ENCODE measurements at places on chromosomes 2 and 18. TPM values are rescaled to one million over a fixed set of nuclear protein-coding genes. Genes with fewer than 3 reads are reported as not detected.

- no peak overlapping the region for H3K4me3 ChIP-seq
- peaks cover 3% of the 10 kb centered on the region for H3K4me1 ChIP-seq
- DNase-seq: no peak
- peaks cover 18% of the 10 kb centered on the region for H3K36me3 ChIP-seq
Measured at GRCh38 chr18:12960853-12961397, 13.1 kb downstream of the SEH1L start.

DNA sequence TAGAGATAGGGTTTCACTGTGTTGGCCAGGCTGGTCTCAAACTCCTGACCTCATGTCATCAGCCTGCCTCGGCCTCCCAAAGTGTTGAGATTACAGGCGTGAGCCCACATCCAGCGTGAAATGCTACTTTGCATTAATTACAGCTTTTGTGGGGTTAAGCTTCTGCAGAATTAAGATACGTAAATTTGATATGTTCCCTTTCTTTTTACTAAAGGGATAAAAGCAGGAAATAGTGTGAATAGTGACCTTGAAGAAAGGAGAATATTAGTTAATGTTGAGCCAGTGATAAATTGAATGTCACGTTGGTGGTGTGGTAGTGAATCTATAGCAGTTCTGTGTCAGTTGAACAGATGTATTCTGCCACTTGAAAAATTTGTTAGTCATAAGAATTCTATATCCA, 16.9 kb downstream of the SMCHD1 start:
- no peak overlapping the region for H3K4me3 ChIP-seq
- H3K4me1 ChIP-seq: no peaks in the 10 kb centered on the region
- H3K27ac ChIP-seq: no peak overlapping the region
- no peaks in the 10 kb centered on the region for H3K27me3 ChIP-seq
- DNase-seq: no peak
- peaks cover 26% of the 10 kb centered on the region for H3K36me3 ChIP-seq

DNA sequence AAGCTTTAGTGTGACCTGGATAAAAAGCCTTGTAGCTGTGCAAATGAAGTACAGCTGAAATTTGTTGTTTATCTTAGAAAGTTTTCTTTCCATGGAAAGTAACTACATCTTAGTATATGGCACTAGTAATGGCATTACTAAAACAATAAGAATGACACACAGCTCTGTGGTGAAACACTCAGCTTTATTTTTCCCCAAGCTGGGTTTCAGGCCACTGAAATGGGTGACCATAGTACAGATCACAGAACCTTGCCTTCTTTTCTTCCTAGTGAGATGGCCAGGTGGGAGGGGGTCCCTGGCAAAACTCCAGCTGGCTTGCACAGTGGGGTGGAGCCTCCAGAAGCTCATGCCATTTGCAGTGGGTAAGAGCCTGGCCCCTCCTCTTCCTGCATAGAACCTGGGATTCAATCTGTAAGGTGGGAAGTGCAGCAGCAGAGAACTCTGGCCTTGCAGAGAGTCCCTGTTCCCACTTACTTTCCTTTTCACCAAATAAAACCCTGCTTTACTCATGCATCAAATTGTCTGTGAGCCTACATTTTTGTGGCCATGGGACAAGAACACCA, 17.6 kb upstream of the GRP start:
- H3K27ac ChIP-seq: no peak overlapping the region
- no peak overlapping the region for H3K4me3 ChIP-seq
- no peak for DNase-seq

The FAM228A gene
- total RNA-seq: 0.31 TPM

GRCh38 chr2:235510318-235510717, 16.5 kb downstream of the AGAP1 start:
- H3K4me3 ChIP-seq: no peak overlapping the region
- peaks cover 24% of the 10 kb centered on the region for H3K4me1 ChIP-seq
- no peaks in the 10 kb centered on the region for H3K36me3 ChIP-seq
- no peak for DNase-seq
- no peak overlapping the region for H3K27ac ChIP-seq

Measured in chondrocyte (in vitro differentiated cells).